ENCODE measurements at places on chromosomes 1 and 21.
A peak's percentile ranks its signal among the peaks of the same experiment; 100 is the strongest.

DNA sequence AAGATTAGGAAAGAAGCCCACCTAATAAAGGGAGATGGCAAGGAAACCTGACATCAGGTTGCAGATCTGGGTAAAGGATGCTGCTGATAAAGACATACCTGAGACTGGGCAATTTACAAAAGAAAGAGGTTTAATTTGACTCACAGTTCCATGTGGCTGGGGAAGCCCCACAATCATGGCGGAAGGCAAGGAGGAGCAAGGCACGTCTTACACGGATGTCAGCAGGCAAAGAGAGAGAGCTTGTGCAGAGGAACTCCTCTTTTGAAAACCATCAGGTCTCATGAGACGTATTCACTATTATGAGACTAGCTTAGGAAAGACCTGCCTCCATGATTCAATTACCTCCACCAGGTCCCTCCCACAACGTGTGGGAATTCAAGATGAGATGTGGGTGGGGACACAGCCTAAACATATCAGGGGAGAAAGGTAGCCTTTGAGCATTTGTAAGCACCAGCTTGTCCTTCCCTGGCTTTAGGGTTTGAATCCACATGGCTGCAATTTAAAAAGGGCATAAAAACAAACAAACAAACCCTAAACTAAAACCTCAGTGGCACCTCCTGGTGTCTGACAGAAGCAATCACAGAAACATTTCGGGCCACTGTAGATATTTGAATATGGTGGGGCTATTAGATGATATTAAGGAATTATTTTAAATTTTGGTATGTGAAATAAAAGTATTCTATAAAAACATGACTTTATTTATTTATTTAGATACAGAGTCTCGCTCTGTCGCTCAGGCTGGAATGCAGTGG lies 33.1 kb downstream of the SLC2A7 start:
- DNase-seq, result no peak

DNA sequence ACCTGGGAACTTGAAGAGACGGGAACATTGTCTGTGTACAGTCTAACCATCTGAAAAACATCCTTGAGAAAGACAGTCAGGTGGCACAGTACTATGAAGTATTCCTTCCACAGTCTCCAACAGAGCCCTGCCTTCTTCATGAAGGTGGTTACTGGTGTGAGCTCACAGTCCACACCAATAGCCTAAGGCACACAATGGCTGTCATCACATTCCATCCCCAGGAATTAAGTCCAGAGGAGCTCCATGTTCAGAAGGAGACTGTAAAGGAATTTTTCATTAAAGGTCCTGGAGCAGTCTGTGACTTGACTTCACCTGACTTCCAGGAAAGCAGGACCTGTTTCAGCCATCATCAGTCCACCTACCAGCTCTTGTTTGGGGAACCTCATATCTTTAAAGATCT lies 180.2 kb downstream of the C1orf21 start:
- no peak for DNase-seq

GRCh38 chr1:40838045-40838979 lies 23.9 kb downstream of the CITED4 start:
- no peak for DNase-seq

DNA sequence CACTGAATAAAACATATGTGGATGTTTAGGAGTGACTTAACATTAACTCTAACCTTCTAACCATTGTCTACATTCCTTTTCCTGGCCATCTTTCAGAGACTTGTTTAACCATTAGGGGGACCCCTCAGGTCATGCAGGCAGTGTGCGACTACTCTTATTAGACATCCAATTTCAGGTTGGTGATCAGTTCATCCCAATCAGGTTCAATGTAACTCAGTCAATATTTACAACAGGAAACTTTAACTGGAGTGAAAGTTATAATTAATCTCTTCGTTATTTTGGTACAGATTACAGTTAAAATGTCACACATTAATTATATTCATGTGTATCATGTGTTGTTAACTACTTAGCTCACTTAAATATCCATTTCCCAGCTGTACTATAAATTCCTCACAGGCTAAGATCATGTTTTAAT lies 68.8 kb upstream of the RGS1 start:
- no peak for DNase-seq

GRCh38 chr1:223109581-223110026 lies 33.4 kb downstream of the TLR5 start:
- DNase-seq, result no peak

DNA sequence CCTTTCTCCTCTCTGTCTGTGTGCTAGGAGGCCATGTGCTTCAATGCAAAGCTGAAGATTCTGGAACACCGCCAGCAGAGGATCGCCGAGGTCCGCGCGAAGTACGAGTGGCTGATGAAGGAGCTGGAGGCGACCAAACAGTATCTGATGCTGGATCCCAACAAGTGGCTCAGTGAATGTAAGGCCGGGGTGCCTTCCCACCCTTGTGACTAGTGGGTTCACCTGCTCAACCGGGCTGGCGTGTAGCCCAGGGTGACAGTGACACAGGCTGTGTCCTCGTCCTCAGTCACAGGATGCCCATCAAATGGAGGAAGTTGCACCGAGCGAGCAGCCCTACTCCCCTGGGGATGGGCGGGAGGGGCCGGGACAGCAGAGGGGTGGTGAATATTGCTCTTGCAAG lies 544.1 kb downstream of the KIF26B start:
- no peak for DNase-seq

DNA sequence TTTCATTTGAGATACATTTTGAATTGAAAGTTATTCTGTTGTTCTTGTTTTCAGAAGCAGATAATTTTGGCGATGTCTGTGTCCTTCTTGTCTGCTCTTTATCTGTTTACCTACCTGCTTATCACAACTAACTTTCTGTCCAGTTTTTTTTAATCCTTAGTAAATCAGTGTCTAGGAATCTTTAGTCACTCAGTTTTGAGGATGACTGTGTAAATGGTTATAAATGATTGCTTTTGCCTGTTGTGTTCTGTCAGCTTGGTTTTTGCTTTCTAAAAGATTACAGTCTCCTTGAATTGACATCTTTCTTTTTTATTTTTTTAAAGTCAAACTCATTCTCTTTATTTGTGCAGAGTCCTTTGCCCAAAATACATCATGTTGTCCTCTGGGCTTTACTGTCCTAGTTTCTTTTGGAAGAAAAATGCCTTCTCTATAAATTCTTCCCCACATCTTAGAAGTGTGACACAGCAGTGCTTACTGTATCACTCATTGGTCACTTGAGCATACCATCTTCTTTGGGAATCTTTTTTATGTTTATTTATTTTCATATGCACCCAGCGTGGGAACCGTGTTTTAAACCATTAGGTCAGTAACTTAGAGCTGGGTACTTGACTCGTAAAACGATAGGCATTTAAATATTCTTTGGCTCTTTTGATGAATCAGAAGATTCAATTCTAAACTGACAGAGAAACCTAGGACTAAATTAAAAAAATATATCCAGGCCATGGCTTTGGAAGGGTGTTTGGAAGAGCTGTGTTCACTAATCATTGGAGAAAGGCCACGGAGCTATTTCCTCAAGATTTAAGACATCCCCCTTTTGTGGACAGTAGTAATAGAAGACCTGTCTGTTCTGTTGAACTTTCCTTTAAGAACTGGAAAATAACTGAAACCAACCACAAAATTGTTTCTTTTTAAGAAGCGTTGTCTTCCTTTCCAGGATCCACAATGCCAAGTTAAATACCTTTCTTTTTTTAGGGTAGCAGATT lies 20.9 kb downstream of the LAMC1 start:
- DNase-seq, result no peak

DNA sequence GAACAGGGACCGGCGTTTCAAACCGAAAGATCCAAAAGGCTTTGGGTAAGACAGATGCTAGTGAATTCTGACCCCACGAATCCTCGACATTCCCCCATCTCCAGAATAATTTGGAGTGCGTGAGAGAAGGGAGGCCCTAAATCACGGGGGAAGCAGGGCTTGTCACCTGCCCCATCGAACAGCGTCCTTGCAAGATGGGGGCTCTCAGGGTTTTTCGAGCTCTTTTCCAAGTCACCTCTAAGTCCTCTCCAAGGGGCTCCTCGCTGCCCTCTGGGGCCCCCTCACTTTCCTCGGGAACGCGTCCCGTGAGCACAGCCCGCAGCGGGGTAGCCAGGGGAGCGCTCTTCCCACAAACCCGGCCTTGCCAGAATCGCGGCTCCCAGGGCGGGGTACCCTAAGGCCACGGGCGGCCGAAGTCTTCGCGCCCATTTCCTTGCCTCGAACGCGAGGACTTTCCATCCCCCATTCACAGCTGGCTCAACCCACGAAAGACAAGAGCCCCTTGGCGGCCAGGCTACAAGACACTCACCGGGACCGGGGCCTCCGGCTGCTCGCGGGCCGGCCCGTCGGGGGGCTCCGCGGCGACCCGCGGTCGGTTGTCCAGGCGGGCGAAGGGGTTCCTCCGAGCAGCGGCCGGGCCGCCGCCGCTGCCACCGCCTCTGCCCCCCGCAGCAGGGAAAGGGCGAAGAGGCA lies 546 bp downstream of the DONSON start:
- no peak for DNase-seq

GRCh38 chr21:23475281-23476219 lies 2131.7 kb downstream of the MRPL39 start:
- DNase-seq, result no peak

DNA sequence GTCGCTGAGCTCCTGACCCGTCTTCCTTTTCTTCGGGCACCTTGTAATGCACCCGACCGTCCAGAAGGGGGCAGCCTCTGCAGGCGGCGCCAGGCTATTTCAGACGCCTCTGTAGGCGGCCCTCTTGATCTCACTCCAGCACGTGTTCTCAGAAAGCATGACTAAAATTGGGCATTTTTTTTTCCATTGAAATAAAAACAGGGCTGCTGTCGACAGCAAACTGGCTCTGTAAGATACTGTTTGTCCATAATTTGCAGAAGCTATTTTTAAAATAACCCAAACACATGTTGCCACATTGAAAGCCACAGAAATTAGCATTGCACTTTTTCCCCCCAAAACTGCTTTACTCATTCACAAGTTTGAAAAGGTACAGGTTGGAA lies 78.0 kb downstream of the STUM start:
- peak; percentile 64 for DNase-seq

All from effector CD4-positive, alpha-beta T cell (primary cell).